ENCODE measurements at places on chromosomes 16 and 17.

- no peak for DNase-seq
Observed at GRCh38 chr17:61415374-61416210, 15.9 kb downstream of the TBX2 start.

GRCh38 chr17:16464303-16465051 lies 27.5 kb downstream of the LRRC75A start:
- no peak for DNase-seq

- DNase-seq, result no peak
Observed at GRCh38 chr17:28948342-28948741, 3.0 kb downstream of the PHF12 start.

DNA sequence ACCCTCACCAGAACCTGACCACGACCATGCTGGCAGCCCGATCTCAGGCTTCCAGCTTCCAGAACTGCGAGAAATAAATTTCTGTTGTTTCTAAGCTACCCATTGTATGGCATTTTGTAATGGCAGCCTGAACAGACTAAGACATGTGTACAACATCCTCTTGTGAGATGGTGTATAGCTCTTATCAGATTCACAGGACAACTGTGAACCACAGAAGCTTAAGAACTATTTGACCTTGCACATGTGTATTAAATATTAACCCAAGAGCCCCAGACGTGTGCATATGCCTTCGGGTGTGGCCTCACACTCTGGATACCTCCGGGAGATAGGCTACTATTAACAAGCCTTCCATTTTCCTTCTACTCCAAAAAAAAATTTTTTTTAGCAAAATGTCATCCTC lies 248.9 kb downstream of the SLC39A11 start:
- no peak for DNase-seq

DNA sequence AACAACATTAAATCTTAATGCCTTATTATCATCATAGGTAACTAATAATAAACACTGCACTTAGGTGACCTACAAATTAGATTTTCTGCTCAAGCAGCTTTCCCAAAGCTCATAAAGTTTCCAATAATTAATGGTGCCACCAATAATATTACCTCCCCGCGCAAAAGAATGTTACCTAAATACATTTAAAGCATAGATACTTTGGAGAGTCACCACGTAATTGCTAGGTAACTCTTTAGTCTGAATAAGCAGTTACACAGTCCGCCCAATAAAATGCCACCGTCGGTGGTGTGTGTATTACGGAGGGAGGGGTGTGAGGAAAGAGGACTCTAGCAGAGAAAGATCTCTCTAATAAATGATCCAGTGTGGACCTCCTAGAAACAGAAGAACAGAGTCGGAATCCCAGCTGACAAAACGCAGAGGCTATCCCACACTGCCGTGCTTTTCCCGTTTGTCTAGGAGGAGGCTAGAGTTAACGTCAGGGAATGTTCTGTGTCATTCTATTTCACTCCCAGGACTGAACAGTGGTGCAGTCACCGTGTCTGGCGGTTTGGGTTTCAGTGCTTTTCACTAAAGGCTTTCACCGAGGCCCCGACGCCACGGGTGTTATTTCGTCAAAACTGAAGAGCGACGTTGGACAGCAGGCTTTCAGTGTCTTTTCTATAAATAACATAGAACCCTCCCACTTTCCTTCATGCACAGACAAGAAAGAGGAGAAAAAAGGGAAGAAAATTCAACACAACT lies 630 bp downstream of the RNFT1 start:
- peak; percentile 96 for DNase-seq

DNA sequence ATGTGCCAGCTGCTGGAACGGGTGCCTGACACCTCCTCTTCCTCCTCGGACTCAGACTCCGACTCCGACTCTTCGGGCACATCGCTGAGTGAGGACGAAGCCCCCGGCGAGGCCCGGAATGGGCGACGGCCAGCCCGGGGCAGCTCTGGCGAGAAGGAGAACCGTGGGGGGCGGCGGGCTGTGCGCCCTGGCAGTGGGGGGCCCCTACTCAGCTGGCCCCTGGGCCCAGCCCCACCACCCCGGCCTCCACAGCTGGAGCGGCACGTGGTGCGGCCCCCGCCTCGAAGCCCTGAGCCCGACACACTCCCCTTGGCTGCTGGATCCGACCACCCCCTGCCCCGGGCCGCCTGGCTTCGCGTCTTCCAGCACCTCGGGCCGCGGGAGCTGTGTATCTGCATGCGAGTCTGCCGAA lies 6.8 kb downstream of the FBXL19 start:
- DNase-seq, result no peak

DNA sequence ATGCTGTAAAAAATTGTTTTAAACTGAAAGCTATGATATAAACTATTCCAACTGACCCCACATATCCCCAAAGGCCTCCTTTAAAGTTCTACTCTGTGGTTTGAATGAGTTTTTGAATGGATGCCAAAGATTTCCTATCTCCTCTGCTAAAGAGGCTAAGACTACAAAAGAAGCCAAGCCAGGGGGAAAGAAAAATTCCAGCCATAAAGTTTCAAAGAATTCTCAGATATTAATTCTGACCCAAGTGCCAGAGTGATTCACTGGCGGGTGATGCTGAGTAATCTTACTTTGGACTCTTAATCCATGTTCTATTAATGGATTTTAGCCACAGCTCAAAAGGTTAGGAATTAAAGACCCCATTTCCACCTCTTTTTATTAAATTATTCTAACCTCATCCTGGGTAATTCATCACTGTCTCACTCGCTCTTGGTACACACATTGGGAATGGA lies 60.7 kb downstream of the HS3ST3A1 start:
- no peak for DNase-seq

DNA sequence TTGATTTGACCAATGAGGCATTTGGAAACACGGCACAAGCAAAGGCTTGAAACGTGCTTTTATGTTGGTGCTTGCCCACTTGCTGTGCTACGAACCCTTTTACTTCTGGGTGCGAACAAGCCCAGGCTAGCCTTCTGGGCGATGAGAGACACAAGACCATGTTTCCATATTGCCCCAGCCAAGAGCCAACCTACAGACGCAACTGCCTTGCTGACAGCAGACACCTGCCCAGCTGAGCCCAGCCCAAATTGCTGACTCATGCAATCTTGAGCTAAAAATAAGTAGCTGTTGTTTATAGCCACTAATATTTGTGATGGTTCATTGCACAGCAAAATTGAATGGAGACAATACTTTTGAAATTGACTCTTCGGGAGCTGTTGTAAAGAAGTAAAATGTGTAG lies 464.5 kb downstream of the WWOX start:
- peak; percentile 89 for DNase-seq

- DNase-seq, result no peak
Observed at GRCh38 chr17:57861000-57861789, 11.4 kb upstream of the MRPS23 start.

GRCh38 chr16:27185776-27186130 lies 17.6 kb upstream of the KDM8 start:
- DNase-seq, result no peak

- no peak for DNase-seq
Observed at GRCh38 chr17:27481327-27481726, 25.1 kb downstream of the KSR1 start.

GRCh38 chr17:64750891-64751677 lies 89.0 kb upstream of the SMURF2 start:
- DNase-seq, result no peak

- DNase-seq, result peak; percentile 45
Observed at GRCh38 chr16:3012246-3012645, 477 bp upstream of the CLDN9 start.

- peak; percentile 28 for DNase-seq
Observed at GRCh38 chr16:85390511-85391174, 222.5 kb upstream of the GSE1 start.

DNA sequence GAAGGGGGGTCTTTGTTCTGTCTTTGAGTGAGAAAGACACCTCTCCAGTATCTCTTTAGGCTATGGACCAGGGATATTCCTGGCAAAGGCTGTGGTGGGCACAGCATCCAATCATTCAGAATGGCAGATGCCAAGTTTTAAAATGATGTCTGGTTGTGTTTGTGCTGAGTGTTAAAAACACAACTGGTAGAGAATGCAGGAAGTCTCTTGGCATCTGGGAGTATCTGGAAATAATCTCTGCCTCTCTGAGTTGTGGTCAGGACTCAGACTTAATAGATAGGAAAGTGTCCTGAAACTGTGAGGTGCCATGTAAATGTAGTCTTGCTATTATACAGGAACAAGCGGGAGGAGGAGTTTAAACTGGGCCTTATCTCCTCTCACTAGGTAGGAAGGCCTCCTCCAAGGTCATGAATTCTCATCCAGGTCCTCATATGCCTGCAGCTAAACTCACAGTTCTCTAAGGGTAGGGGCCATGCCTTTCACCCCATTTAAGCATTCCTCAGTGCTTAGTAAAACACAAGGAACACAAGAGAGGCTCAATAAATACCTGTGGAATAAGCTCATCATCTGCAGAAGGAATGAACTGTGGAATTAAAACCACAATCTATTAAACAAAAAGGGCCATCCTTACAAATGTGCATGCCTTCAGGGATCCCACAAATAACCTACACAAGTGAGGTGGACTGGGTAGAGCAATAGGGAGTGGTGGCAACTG lies 317.6 kb downstream of the CBLN1 start:
- DNase-seq, result no peak

DNA sequence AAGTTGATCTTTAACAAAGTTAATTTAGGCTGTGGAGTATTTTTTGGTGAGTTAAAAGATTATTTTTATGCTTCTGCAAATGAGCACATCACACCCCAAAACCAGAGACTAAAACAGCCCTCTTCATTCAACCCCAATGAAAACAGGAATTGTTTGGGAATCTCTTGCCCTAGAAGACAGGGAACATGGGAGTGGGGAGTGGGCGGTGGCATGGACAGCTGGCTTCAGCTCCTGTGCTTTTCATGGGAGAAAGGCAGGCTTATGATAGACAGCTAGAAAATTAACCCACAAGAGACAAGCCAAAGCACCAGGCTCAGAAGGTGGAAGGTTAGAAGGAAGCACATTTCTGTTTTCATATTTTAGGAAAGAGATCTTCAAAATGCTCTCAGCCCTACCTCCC lies 19.2 kb downstream of the GRIN2A start:
- DNase-seq, result no peak

DNA sequence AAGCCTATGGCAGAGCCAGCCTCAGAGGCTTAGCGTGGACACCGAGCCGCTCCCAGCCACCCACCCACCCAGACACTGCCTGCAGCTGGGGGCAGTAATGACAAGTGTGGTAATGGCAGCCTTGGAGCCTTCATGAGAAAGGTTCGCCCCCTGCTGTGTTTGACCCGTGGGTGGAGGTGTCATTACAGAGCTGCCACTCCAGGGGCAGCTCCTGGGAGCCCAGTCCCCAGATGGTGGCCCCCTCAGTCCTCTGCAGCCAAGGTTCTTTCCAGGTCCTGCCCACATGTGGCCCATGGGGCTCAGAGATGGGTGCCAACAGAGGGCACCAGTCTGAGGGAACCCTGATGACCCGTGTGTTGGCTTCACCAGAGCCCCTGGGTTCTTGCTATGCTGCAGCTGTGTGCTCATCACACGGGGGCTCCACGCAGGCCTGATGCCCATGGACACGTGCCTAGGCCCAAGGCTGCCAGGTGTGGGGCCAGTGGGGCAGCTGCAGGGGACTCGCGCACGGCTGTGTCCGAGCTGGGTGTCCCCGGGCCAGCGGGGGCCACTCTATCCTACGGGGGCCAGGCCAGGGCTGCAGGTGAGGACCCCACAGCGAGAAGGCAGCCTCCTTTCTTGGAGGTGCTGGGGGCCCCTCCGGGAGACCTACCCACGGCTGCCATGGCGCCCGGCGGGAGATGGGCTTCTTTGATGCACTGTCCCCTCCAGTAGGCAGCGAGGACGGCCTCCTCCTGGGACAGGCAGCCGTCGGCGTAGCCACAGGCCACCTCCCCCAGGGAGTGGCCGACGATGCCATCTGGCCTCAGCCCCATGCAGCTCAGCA lies 8.1 kb downstream of the FASN start:
- DNase-seq, result no peak

DNA sequence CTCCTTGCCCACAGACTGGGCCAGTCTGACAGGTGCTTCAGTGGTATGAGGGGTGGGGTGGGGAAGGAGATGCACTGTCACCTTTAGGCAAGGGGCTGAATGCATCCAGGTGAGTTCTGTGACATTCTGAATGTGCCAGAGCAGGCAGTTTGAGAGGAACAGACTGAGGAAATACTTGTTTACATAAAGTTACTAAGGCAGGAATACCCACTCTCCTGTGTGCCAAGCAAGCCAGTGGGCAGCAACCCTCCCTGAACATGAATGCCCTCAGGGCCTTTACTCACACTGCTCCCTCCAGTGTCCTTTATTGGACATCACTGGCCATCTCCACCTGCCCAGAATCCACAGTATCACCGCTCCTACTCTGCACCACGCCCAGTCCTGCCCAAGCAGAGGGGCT lies 33.1 kb upstream of the ULK2 start:
- no peak for DNase-seq

DNA sequence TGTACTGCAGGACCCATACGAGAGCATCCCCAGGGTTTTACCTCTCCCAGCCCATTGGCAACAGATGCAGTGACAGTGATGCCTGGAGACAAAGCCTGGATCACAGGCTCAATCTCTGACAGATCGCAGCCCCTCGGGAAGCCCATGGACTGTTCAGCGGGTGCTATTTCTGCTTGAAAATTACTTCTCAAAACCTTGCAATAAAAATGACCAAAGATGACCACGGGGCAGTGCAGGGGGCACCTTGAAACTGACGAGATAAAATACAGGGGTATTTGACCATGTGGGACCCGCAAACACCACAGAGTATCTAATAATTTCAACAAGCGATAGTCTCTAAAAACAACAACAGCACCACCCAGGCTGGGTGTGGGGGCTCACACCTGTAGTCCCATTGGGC lies 118.3 kb downstream of the C16orf95 start:
- no peak for DNase-seq

GRCh38 chr17:794876-795275 lies 12.7 kb downstream of the MRM3 start:
- DNase-seq, result no peak

DNA sequence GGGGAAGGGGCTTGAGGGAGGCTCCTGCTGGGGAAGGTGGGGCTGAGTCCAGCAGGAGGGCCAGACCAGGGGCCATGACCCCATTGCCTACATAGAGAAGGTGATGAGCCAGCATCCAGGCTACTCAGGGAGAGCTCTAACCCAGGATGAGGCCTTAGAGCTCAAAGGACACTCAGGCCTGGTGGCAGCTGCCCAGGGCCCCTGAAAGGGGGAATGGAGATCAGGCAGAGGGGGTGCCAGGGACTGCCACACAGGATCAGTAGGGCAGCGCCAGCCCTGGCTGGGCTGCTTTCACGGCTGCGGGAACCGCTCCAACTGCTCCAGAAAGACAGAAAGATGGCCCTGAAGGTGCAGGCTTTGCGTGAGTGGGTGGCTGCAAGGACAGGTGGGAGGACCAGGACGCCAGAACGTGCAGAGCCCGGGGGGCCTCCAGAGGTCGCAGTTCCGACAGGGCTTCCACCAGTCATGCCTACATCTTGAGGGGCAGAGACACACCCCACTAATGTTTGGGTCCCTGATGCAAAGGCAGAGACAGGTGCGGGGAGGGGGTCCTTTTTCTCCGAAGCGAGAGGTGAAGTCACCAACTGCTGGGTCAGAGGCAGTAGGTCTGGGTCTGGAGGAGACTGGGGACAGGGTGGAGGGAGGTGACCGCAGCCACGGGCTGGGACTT lies 882 bp upstream of the ATP6V0C start:
- peak; percentile 14 for DNase-seq

- DNase-seq, result no peak
Observed at GRCh38 chr16:27377666-27378485, 24.1 kb upstream of the IL21R start.
